ENCODE measurements at places on chromosomes 12 and 14. TPM values are rescaled to one million over a fixed set of nuclear protein-coding genes. Genes with fewer than 3 reads are reported as not detected.
A peak's percentile ranks its signal among the peaks of the same experiment; 100 is the strongest.

- no peak for DNase-seq
Observed at GRCh38 chr12:130226126-130226525, 63.9 kb downstream of the FZD10 start.

- no peak for DNase-seq
Observed at GRCh38 chr14:104933746-104934733, 9.4 kb downstream of the PLD4 start.

DNA sequence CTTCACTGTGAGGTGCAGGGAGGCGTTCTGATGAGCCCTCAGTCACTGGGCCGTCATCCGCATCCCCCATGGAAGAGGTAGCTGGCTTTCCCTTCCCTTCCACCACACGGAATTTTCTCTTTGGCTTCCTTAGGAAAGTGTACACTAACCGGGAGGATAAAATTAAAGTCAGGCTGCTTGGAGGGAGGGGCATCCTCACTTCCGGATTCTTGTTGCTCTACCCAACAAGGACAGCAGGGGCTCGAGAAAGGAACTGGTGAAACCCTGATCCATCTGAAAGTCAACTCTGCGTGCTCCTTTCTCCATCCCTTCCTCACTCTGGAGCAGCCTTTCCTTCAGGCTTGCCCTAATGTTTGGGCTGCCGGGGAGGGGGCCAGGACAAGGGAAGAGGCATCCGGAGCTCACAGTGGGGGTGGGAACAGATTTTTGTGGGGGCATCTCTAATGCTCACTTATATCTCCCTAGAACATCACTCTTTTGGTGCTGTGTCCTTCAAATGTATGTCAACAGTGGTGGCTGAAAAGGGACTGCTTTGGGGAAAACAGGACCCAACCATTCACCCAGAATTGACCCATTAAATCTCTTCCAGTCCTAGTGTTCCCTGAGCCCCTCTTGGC lies 101.4 kb upstream of the FKBP4 start:
- DNase-seq = no peak

- DNase-seq = no peak
Observed at GRCh38 chr14:24834956-24835355, 201.0 kb upstream of the GZMB start.

- peak; percentile 70 for DNase-seq
Observed at GRCh38 chr12:54596526-54596946, 8.1 kb upstream of the PPP1R1A start.

DNA sequence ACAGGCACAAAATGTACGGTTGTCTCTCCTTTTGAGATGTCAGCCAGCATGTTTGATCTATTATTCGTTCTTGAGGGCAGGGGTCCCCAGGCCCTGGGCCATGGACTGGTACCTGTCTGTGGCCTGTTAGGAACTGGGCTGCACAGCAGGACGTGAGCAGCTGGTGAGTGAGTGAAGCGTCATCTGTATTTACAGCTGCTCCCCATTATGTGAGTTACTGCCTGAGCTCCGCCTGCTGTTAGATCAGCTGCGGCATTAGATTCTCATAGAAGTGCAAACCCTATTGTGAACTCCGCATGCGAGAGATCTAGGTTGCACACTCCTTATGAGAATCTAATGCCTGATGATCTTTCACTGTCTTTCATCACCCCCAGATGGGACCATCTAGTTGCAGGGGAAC lies 41.4 kb upstream of the SCN8A start:
- DNase-seq = no peak

DNA sequence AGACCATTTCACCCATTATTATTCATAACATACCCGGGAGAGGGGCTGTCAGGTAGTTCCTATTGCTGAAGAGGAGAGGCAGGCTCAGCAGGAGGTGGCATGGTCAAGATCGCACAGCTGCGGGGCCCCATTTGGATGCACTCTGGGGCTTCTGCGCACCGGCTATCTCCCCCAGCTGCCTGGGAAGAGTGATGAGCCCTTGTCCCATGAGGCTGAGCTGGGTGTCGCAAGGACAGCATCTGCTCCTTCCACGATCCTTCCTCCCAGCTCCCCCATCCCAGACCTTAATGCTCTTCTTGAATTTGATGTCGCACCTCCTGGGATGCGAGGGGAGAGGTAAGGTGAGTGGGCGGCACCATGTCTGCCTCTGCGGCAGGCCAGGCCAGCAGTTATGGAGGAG lies 62.6 kb downstream of the SLC24A4 start:
- DNase-seq = no peak

DNA sequence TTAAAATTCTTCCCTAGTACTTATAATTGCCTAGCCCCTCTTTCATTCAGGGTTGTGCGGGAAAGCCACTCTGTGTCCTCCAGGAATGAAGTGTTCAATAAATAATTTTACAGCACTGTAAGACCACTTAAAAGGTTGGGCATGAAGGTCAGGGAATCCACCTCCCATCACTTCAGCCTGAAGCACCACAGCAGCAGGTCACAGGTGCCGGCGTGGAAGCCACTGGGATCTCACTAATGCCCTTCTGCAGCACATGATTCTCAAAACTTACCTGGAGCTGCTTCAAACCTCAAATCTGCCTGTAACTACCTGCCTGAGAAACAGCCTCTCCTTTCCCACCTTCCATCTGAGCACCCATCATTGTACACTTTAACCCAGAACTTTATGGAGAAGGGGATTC lies 159.5 kb downstream of the ANO4 start:
- no peak for DNase-seq

DNA sequence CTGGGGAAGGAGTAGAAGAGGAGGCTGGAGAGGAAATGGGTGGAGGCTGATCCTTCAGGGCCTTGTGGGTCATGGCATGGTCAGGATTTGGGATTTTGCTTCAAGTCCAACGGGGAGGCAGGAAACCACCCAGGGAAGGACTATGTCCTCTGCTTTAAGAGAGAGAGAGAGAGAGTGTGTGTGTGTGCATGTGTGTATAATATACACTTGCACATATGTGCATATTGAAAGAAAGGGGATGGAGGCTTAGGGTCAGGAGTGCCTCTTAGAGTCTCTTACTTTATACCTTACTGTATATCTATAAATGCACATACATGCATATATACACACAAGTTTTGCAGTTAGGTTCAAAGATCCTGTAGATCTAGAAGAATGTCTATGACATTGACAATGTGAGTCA lies 94.8 kb downstream of the RGS6 start:
- no peak for DNase-seq

KIF26A gene
- 5.8 TPM for total RNA-seq

KRT73 gene
- total RNA-seq = not detected

SDSL gene
- 2.9 TPM for total RNA-seq

MRPL51 gene
- total RNA-seq = 109 TPM

SP1 gene
- total RNA-seq = 102 TPM

DEPDC4 gene
- 2.6 TPM for total RNA-seq
